ENCODE measurements at places on chromosomes 2 and 18.

DNA sequence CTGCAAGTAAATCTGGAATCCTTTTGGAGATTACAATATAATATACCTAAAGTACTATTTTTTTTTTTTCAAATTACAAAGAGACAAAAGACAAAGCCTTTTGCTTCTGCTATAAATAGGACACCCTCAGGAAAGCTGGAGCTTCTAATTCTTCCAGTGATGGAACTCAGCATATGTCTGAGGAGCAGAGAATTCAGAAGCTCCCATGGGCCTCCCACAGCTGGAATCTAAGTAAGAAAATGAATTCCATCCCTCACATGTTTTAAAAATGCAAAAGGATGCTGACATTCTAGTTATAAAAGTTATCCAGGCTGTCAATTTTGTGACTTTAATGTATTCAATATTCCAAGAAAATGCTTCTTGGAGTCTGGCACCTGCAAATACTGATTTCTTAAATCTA lies 571.3 kb upstream of the LRRTM4 start:
- DNase-seq = no peak

DNA sequence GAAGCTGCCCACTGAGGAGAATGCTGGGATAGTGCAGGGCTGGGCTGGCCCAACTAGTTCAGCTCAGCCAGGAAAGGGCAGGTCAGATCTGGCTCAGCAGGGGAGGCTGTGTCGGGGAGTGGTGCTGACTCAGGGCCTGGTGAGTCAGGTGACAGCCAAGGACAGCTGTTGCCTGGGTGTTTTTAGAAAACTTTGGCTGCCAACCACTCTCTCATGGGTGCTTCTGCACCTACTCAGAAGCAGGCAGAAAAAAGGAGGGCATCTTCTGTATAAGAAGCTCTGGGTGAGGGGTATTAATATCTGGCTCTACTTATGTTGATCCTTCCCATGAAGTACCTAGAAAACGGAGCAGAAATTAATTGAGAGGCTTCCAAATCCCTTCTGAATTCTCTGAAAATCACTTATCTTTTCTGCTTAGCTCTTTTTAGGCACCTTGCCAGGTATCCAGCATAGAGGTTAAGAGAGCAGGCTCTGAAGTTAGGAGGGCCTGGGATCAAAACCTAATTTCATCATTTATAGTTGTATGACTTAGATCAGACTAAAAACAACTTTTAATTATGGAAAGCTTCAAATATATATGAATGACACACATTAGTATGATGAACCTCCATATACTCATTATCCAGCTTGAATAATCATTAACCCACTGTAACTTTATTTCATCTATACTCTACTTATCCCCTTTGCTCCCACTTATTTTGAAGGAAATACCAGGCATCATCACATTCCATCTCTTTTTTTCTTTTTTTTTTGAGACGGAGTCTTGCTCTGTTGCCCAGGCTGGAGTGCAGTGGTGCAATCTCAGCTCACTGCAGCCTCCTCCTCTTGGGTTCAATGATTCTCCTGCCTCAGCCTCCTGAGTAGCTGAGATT lies 15.5 kb upstream of the RAB10 start:
- DNase-seq = peak; percentile 80

DNA sequence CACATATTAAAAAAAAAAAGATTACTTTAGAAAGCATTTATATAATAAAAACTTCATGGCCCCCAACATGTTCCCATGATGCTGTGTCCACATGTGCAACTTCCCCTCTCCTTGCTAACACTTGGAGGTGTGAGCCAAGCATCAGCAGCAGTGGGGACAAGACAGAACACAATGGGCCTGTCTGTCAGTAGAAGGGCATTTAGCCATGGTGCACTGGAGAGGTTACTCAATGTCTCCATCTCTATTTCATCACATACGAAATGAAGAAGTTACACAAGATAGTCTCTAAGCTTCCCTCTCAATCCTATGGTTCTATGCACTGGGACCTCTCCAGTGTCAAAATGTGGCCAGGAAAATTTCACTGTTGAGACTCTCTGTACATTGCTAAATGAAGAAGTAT lies 2.5 kb downstream of the VIT start:
- DNase-seq = no peak

- DNase-seq = peak; percentile 3
These were observed 125.0 kb upstream of the CD226 start for GRCh38 chr18:70072678-70073077.

GRCh38 chr18:9275890-9276289 lies 58.7 kb upstream of the TWSG1 start:
- no peak for DNase-seq

- DNase-seq = peak; percentile 32
These were observed 871 bp upstream of the ALS2 start for GRCh38 chr2:201781557-201782051.

- no peak for DNase-seq
These were observed 154.1 kb upstream of the ZSWIM2 start for GRCh38 chr2:187003038-187003554.

DNA sequence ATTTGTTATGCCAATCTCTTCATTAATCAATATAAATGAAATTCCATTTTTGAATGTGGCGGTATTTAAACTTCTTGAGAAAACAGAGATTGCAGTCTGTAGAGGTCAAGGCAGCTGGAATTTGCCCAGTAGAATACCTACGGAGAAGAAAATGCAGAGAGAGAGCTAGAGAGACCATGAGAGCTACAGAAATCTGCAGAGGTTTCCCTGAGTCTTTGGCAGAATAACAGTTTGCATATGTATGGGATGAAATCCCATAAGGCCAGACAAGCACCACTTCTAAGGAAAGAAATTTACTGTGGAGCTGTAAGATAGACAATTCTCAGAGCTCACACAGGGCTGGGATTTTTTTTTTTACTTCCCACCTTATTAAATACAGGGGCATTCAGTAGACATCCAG lies 23.6 kb upstream of the TMEFF2 start:
- DNase-seq = no peak

GRCh38 chr18:8766559-8767293 lies 61.4 kb downstream of the MTCL1 start:
- no peak for DNase-seq

- no peak for DNase-seq
These were observed 32.4 kb upstream of the CCDC150 start for GRCh38 chr2:196607073-196607472.

- peak; percentile 76 for DNase-seq
These were observed 113.6 kb downstream of the MCFD2 start for GRCh38 chr2:46801731-46802664.
